ENCODE measurements at places on chromosomes 6 and 20. TPM values are rescaled to one million over a fixed set of nuclear protein-coding genes. Genes with fewer than 3 reads are reported as not detected.

DNA sequence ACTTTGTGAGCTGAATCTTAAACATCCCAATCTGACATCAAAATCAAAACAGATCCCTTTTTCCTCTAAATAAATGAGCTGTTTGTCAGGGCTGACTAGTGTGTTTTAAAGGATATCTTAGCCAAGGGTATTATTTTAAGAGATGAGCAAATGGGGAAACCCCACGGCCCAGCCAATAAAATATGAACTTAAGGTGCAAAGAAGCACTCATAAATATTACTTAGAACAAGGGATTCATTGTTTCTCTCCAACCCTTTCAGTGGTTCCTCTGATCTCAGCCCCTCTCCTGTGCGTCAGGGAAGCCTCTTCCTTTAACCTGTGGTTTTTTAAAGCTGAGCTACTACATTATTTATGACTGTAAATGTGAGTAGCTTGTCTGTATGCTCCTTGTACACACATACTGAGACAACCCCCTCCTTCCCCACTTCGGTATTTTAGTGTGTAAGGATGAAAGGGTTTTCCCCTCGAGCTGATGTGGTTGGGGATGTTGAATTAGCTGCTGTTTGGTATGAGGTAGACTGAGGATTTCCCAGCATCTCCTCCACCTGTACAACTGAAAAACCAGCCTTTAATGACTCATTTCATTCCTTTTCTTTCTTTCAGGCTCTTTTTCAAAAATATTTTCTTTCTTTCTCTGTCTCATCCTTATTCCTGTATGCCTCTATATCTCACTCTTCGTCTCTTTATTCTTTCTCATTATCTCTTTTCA, 6.5 kb downstream of the BMP5 start:
- DNase-seq = no peak

Gene OCSTAMP
- total RNA-seq = not detected

GRCh38 chr20:23277316-23277715, 73.3 kb upstream of the NXT1 start:
- no peak for DNase-seq

Gene TDRD6
- total RNA-seq = 0.35 TPM

DNA sequence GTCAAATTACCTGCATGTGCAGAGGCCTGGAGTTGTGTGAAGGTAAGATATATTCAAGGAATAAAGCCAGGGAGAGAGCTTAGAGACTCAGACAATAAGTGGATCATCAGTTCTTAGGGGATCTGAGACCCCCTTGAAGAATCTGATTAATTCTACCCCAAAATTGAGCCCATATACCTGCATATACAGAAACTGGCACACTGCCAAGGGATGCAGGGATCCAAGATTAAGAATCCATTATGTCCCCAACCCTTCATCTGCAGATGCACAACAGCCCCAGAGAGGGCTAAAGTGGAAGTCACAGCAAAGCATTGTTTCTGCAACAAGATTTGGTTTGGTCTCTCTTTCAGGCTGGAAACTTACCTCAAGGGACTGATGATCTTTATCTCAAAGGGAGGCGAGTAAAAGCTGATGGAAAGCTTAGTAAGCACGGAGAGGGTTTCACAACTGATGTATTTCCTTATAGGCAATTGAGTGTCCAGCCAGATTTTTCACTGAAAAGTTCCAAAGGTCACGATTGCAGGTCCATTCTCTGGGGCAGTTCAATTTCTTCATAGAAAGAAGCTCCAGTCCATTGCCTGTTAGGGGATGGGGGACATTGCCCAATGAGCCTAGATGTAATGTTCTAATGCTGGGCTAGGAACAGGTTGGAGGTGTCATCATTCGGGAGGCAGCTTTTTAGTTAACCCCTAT, 20.9 kb upstream of the STK35 start:
- DNase-seq = no peak

DNA sequence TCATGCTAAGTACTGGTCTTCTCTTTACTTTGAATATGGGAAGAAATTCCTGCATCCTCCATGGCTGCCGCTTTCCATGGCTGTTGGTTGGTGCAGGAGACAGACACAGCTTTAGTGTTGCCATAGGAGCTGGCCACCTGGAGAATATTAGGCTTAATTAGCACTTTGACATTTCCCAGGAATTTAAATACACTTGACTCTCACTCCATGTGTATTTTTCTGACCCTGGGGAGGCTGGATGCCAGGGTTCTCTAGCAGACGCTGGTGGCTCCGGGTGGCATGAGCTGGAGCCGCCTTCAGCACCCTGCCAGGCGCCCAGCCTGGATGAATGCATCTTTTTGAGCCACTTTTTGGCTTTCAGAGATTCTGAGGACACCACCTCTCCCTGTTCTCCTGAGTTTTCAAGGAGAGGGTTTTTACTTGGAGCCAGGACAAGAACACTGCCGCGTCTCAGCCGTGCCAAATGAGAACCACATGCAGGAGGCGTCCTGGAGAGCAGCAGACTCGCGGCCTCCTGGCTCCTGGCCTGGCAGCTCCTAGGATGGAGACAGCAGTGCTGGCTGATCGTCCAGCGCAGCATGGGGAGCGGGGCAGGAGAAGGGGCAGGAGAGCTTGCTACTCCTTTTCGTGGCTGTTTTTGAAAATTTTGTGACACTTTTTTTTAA, 258.8 kb downstream of the SMOC2 start:
- no peak for DNase-seq

Gene DDO
- 29.7 TPM for total RNA-seq
